ENCODE measurements at places on chromosomes 5 and 9. TPM values are rescaled to one million over a fixed set of nuclear protein-coding genes. Genes with fewer than 3 reads are reported as not detected.

DNA sequence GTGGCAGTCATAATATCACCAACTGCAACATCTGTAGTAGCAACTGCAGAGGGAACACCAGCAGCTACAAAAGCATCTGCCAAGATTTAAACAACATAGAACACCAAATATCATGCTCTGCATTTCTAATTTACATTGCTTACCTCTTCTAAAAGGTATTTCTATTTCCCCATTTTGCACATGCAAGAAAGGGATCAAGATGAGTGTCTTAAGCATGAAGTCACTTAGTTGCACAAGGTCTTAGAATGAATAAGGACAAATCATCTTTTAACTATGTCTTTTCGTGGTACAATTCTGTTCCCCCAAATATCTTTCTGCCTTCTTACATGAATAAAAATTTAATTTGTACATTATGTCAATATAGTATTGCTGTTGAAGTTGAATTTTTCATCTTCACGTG is 1746.4 kb downstream of the EFNA5 start:
- H3K4me3 ChIP-seq = no peak overlapping the region
- H3K27ac ChIP-seq = no peak overlapping the region
- DNase-seq = no peak

DNA sequence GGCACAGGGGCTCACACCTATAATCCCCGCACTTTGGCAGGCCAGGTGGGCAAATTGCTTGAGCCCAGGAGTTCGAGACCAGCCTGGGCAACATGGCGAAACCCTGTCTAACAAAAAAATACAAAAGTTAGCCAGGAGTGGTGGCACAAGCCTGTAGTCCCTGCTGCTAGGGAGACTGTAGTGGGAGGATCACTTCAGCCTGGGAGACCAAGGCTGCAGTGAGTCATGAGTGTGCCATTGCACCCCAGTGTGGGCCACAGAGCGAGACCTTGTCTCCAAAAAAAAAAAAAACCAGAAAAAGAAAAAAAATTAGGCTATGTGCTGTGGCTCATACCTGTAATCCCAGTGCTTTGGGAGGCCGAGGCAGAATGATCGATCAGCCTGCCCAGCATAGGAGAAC is 58.5 kb upstream of the EIF4EBP3 start:
- no peak for DNase-seq
- H3K27ac ChIP-seq = no peak overlapping the region
- peaks cover 33% of the 10 kb centered on the region for H3K36me3 ChIP-seq

DNA sequence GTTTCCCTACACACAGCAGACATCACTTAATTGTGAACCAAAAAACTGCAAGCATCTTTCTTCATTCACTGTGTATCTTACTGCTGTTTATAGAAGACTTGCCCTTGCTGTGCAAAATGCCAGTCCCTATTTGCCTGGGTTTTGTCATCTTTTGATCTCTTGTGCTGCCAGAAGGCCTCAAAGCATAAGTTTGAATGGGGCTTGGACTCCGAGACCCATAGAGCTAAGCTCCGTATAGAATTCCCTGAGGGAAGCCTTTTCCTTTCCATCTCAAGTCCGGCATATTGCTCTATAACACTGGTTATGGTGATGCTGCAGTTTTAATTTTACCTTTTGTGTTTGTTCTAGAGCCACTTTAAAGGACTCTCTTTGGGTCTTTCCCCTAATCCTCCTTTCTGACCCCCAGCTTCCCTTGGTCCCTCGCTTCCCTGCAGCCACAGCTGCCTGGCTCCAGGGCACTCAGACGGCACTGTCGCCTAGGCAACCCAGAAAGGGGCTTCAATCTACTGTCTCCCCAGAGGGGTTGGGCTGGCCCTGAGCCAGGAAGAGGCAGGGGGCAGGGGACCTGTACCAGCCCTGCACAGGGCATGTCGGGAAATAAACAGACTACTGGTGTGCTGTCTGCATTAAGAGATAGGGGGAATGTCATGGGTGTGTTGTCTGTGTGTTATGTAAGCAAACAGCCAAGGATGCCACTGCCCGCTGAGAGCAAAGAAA is 73.4 kb upstream of the MELK start:
- H3K4me1 ChIP-seq = no peaks in the 10 kb centered on the region
- no peak for DNase-seq
- no peak overlapping the region for H3K27ac ChIP-seq
- no peaks in the 10 kb centered on the region for H3K27me3 ChIP-seq
- no peak overlapping the region for H3K4me3 ChIP-seq

GRCh38 chr5:41256400-41256799 is 43.1 kb upstream of the C6 start:
- DNase-seq = no peak
- no peaks in the 10 kb centered on the region for H3K27me3 ChIP-seq
- no peaks in the 10 kb centered on the region for H3K4me1 ChIP-seq
- H3K27ac ChIP-seq = no peak overlapping the region
- no peak overlapping the region for H3K4me3 ChIP-seq

Gene FABP6
- not detected for total RNA-seq

DNA sequence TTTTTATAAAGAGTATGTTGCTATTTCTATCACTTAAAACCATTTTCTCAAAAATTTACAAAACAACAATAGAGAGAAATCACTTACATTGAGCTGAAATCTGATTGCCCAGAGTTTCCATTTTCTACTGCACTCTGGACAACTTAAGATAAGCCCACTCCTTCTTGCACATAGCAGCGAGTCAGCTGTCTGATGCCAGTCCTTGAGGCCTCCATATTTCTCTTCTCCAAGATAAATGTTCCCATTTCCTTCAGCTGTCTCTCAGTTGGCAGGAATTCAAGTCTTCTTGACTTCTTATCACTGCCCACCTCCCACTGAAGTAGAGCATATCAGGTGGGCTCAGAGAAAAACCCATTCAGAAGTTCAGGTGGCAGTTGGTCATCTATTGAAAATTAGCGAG is 78.5 kb upstream of the PIP5K1B start:
- no peak for DNase-seq
- no peak overlapping the region for H3K4me3 ChIP-seq
- no peaks in the 10 kb centered on the region for H3K4me1 ChIP-seq
- no peaks in the 10 kb centered on the region for H3K36me3 ChIP-seq

- H3K27ac ChIP-seq = no peak overlapping the region
- H3K4me1 ChIP-seq = peaks cover 31% of the 10 kb centered on the region
- DNase-seq = peak; percentile 58
These were observed 37.6 kb upstream of the SMAD5 start for GRCh38 chr5:136094913-136095641.

Gene EPB41L4B
- 56.4 TPM for total RNA-seq

- peaks cover 23% of the 10 kb centered on the region for H3K4me1 ChIP-seq
- no peaks in the 10 kb centered on the region for H3K36me3 ChIP-seq
- H3K4me3 ChIP-seq = no peak overlapping the region
- DNase-seq = no peak
- H3K27ac ChIP-seq = no peak overlapping the region
- no peaks in the 10 kb centered on the region for H3K27me3 ChIP-seq
These were observed 8.2 kb upstream of the ZFYVE16 start for GRCh38 chr5:80399526-80400239.

Gene MAMDC2
- 18.4 TPM for total RNA-seq

Gene ICE1
- 41.8 TPM for total RNA-seq

GRCh38 chr9:98658951-98659351 is 49.8 kb downstream of the GABBR2 start:
- no peaks in the 10 kb centered on the region for H3K27me3 ChIP-seq
- no peak overlapping the region for H3K27ac ChIP-seq
- no peaks in the 10 kb centered on the region for H3K36me3 ChIP-seq
- no peak for DNase-seq
- H3K4me1 ChIP-seq = no peaks in the 10 kb centered on the region
- H3K4me3 ChIP-seq = no peak overlapping the region

GRCh38 chr5:131635684-131636572 is 899 bp upstream of the RAPGEF6 start:
- no peaks in the 10 kb centered on the region for H3K27me3 ChIP-seq
- peaks cover 9% of the 10 kb centered on the region for H3K4me1 ChIP-seq
- H3K36me3 ChIP-seq = no peaks in the 10 kb centered on the region
- peak overlapping the region; percentile 85 for H3K4me3 ChIP-seq
- peak overlapping the region; percentile 99 for H3K27ac ChIP-seq

- no peak overlapping the region for H3K4me3 ChIP-seq
- no peak for DNase-seq
- no peaks in the 10 kb centered on the region for H3K27me3 ChIP-seq
- no peaks in the 10 kb centered on the region for H3K36me3 ChIP-seq
These were observed 145.3 kb upstream of the PAPPA start for GRCh38 chr9:116008278-116008677.

GRCh38 chr5:75020016-75020656 is 32.2 kb downstream of the GCNT4 start:
- DNase-seq = no peak
- H3K27me3 ChIP-seq = no peaks in the 10 kb centered on the region
- H3K4me1 ChIP-seq = no peaks in the 10 kb centered on the region
- no peak overlapping the region for H3K4me3 ChIP-seq
- H3K27ac ChIP-seq = no peak overlapping the region

DNA sequence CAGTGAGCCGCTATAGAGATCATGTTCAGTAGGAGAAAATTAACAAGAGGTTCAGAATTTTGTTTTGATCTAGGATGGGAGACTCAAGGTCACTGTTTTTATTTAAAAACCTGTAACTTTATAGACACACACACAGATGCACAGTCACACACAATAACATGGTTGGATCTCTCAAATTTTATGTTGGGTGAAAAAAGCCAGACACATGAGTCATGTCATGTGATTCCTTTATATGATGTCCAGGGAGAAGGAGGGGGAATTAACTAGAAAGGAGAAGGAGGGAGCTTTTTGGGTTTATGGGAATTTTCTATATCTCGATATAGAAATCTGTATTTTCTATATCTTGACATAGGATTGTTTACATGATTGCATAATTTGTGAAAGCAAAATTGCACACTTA is 17.1 kb downstream of the C6 start:
- no peak for DNase-seq
- no peak overlapping the region for H3K27ac ChIP-seq
- H3K27me3 ChIP-seq = no peaks in the 10 kb centered on the region
- H3K4me1 ChIP-seq = peaks cover 13% of the 10 kb centered on the region

DNA sequence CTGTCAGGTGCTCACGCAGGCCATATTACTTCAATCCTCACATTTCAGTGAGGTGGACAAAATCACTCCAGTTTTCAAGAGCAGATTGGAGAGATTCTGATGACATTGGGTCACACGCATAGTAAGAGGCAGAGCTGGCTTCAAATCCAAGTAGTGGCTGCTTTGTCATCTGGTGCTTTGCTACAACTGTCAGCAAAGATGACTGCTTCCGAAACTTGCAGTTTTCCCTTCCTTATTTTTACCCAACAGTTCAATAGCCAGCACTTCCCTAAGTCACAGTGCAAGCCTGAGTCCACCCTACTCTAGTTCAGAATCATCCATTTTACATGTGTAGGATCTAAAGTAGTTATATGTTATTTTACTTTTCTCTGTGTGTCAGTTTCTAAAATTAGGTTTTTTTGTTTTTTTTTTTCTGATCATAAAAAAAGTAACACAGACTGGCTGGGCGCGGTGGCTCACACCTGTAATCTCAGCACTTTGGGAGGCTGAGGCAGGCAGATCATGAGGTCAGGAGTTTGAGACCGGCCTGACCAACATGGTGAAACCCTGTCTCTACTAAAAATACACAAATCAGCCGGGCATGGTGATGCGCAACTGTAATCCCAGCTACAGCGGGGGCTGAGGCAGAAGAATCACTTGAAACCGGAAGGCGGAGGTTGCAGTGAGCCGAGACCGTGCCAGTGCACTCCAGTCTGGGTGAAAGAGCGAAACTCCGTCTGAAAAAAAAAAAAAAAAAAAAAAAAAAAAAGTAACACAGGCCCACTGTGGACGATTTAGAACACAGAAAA is 49.6 kb downstream of the ANKDD1B start:
- H3K27ac ChIP-seq = no peak overlapping the region
- H3K4me1 ChIP-seq = peaks cover 17% of the 10 kb centered on the region
- DNase-seq = peak; percentile 39
- H3K27me3 ChIP-seq = no peaks in the 10 kb centered on the region
- no peak overlapping the region for H3K4me3 ChIP-seq

Gene GABRA1
- not detected for total RNA-seq

- H3K36me3 ChIP-seq = peaks cover 21% of the 10 kb centered on the region
- peak; percentile 94 for DNase-seq
- H3K27me3 ChIP-seq = no peaks in the 10 kb centered on the region
- no peak overlapping the region for H3K4me3 ChIP-seq
These were observed 14.0 kb downstream of the BOD1 start for GRCh38 chr5:173602423-173602822.

- no peaks in the 10 kb centered on the region for H3K27me3 ChIP-seq
- no peaks in the 10 kb centered on the region for H3K36me3 ChIP-seq
- H3K4me3 ChIP-seq = no peak overlapping the region
- H3K27ac ChIP-seq = no peak overlapping the region
- peaks cover 45% of the 10 kb centered on the region for H3K4me1 ChIP-seq
These were observed 23.0 kb downstream of the ZNF474 start for GRCh38 chr5:122152266-122152900.

GRCh38 chr5:53397845-53398244 is 82.6 kb upstream of the FST start:
- no peaks in the 10 kb centered on the region for H3K4me1 ChIP-seq
- H3K36me3 ChIP-seq = no peaks in the 10 kb centered on the region
- peak; percentile 1 for DNase-seq
- no peak overlapping the region for H3K4me3 ChIP-seq
- no peak overlapping the region for H3K27ac ChIP-seq

Gene UBE2QL1
- 2.4 TPM for total RNA-seq

GRCh38 chr5:40383749-40384651 is 295.7 kb upstream of the PTGER4 start:
- no peaks in the 10 kb centered on the region for H3K36me3 ChIP-seq
- H3K4me1 ChIP-seq = no peaks in the 10 kb centered on the region
- H3K4me3 ChIP-seq = no peak overlapping the region
- H3K27ac ChIP-seq = no peak overlapping the region
- DNase-seq = no peak
- H3K27me3 ChIP-seq = no peaks in the 10 kb centered on the region

Gene SLC25A2
- not detected for total RNA-seq

Gene TNFSF15
- total RNA-seq = 2.3 TPM

- no peak overlapping the region for H3K4me3 ChIP-seq
- H3K27ac ChIP-seq = no peak overlapping the region
- no peaks in the 10 kb centered on the region for H3K36me3 ChIP-seq
- DNase-seq = no peak
- no peaks in the 10 kb centered on the region for H3K4me1 ChIP-seq
These were observed 28.6 kb upstream of the TAS2R1 start for GRCh38 chr5:9658706-9659105.

Gene LECT2
- not detected for total RNA-seq

Gene HTR1A
- total RNA-seq = 1.1 TPM

DNA sequence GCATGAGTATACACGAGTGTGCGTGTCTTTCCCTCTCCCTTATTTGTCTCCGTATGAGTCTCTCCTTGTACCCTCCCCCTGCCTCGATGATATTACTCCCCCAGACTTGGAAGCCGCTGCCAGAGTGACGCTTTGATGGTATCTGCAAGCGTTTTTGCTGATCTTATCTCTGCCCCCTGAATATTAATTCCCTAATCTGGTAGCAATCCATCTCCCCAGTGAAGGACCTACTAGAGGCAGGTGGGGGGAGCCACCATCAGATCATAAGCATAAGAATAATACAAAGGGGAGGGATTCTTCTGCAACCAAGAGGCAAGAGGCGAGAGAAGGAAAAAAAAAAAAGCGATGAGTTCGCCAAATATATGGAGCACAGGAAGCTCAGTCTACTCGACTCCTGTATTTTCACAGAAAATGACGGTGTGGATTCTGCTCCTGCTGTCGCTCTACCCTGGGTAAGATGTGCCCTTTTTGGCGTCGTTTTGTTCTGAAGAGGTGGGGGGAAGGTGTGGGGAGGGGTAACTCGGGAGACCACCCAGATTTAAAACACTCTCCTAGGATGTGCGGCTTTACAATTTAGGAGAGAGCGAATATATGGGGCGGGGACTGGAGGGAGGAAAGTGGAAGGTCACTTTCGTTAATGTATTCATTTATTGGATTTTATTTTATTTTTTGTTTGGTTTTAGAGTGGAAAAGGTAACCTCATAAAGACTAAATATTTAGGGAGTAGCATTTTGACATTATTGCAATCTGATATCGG is at the start of gene GABRG2:
Gene GABRG2, plus strand, starts transcription at position 119 of the 757 bp plus-strand sequence. Its CDS starts 227 bp downstream, at position 346.
- H3K36me3 ChIP-seq = no peaks in the 10 kb centered on the region
- no peaks in the 10 kb centered on the region for H3K4me1 ChIP-seq
- H3K27me3 ChIP-seq = no peaks in the 10 kb centered on the region
